ENCODE measurements at places on chromosomes 5 and 9.

DNA sequence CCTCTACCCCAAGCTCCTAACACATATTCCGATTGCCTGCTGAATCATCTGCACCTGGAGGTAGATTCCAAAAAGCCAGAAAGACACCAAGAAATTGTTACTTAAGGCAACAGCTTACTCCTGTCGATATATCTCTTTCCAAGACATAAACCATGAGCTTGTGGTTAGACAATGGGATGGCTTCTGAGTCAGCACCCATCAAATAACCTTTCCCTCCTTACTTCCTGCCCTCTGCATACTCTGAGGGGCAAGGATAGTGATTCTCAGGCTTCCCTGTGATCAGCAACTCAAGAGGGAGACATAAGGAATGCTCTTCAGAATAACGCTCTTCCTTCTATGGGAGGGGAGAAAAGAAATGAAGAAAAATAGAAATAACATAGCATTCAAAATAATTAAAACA lies 70.9 kb downstream of the TMEM215 start:
- no peak for DNase-seq

- no peak for DNase-seq
These were observed 26.1 kb downstream of the TIMD4 start for GRCh38 chr5:156936972-156937371.

DNA sequence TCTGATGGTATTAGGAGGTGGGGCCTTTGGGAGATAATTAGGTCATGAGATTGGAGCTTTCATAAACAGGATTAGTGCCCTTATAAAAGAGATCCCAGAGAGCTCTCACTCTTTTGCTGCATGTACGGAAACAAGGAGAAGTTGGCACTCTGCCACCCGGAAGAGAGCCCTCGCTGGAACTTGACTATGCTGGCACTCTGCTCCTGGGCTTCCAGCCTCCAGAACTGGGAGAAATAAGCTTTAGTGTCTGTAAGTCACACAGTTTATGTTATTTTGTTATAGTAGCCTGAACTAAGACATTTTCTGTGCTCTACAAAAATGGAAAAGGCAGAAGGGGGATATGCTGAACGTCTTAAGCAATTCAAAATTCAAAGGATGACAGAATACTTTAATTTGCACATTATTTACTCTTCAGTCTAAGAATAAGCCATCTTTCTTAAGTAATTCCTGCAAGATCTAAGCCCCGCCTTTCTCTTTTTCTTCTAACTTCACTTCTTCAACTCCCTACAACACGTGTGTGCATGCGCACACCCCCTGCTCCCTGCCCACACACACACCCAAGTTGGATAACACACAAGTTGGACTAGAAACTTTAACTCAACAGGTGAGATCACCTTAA lies 17.3 kb downstream of the NFIB start:
- DNase-seq = no peak

DNA sequence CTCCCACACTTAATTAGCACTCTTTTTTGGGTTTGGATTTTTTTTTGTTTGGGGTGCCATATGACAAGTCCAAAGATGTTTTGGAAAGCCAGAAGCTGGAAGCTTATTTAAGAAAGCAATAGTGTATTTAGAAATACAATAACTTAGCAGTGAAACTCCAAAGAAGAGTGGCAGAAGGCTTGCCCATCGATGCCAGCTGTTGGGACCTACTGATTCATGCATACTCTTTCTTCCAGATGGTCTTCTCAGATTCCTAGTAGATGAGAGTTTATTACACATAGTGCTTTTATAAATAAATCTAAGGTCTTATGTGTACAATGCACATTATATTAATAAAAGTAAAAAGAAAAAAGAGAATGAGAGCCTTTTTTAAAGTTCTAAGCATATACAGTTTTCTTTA lies 374.6 kb downstream of the OSTF1 start:
- no peak for DNase-seq

GRCh38 chr5:149282027-149282965 lies 10.6 kb downstream of the AFAP1L1 start:
- no peak for DNase-seq

DNA sequence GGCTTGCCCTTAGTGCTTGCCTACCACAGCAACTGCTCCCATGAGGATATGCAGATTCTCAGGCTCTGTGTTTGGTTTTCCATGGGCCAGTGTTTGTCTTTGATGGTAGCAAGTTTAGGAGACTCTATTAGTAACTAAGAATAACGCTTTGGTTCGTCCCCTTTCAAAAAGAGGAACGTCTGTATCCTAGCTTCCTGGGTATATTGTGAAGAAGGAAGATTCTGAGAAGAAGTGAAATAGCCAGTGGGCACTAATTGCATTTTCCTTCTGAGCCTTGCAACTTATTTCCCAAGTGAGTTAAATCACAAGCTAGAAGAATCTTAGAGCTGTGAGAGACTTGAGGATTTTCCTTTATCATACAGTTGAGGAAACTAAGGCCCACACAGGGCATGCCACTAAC lies 376.8 kb downstream of the PIK3R1 start:
- DNase-seq = no peak

Data from activated naive CD4-positive, alpha-beta T cell treated with Interleukin-2 at 50 U/mL for 16 hours (primary cell).